ENCODE measurements at places on chromosomes 7 and 10. TPM values are rescaled to one million over a fixed set of nuclear protein-coding genes. Genes with fewer than 3 reads are reported as not detected.

Gene GRID2IP
- total RNA-seq: 0.07 TPM

Gene CARD11
- total RNA-seq: 6.6 TPM

Gene GIMAP8
- total RNA-seq: not detected

Gene PIP
- not detected for total RNA-seq

Gene ADCYAP1R1
- total RNA-seq: 0.14 TPM

Gene CABCOCO1
- total RNA-seq: 0.23 TPM

Gene ABCA13
- total RNA-seq: 0.34 TPM

Gene ANXA8L1
- 0.59 TPM for total RNA-seq

Gene PTF1A
- not detected for total RNA-seq

DNA sequence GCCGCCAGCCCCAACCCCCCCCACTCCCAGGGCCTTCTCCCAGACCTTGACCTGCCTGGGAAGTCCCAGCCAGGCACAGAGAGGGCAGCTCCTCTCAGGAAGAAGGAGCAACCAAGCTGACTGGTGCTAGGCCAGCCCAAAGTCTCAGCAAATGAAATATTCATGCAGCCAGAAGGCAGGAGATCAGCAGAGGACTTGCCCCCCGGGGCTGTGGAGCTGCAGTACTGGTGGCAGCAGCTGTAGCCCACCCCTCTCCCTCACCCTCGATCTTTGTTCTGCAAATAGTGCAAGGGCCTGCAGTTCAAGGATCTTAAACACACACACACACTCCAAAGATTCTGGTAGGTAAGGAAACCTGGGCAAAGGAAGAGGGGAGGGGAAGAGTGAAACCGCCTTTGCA is 3.5 kb upstream of the SRRM3 start:
- no peak overlapping the region for H3K4me3 ChIP-seq
- no peaks in the 10 kb centered on the region for H3K27me3 ChIP-seq
- H3K36me3 ChIP-seq: no peaks in the 10 kb centered on the region
- no peaks in the 10 kb centered on the region for H3K4me1 ChIP-seq

DNA sequence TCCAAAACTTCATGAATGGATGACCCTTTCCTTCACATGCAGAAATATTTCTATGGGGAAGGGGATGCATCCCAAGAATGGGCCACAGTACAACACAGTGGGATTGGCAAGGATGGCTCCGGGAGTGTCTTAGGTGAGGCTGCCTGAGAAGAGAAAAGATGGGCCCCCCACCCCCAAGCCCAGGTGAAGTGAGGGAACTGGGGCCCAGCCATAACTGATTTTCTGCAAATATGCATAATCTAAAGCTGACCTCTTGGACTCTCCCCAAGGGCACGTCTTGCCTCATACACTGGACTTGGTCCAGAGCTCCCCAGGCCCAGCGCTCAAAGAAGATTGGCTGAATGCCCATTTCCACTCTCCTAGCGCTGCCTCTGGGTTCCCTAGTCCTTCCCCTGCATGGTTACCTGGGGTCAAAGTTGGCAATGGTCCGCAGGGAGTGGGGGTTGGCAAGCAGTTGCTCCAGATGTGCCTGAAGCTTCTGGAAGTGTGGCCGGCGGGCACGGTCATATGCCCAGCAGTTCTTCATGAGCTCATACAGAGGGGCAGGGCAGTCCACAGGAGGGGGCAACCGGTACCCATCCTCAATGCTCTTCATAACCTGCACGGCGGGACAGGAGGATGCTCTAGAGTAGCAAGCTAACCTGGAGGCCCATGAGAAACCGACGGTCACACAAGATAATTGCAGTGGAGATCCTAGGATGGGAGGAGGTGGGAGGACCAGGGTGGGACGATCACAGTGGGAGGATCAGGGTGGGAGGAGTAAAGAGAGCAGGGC is 12.3 kb downstream of the ZYX start:
- peaks cover 29% of the 10 kb centered on the region for H3K36me3 ChIP-seq
- no peak for DNase-seq
- H3K27ac ChIP-seq: no peak overlapping the region
- no peak overlapping the region for H3K4me3 ChIP-seq
- no peaks in the 10 kb centered on the region for H3K27me3 ChIP-seq

- H3K36me3 ChIP-seq: no peaks in the 10 kb centered on the region
- no peak overlapping the region for H3K27ac ChIP-seq
- H3K4me3 ChIP-seq: no peak overlapping the region
- H3K4me1 ChIP-seq: no peaks in the 10 kb centered on the region
- no peak for DNase-seq
- no peaks in the 10 kb centered on the region for H3K27me3 ChIP-seq
Measured at GRCh38 chr7:155593461-155594162, 47.3 kb upstream of the CNPY1 start.

GRCh38 chr7:36613031-36613614 is 111.2 kb downstream of the AOAH start:
- H3K27me3 ChIP-seq: no peaks in the 10 kb centered on the region
- H3K27ac ChIP-seq: no peak overlapping the region
- DNase-seq: no peak

GRCh38 chr7:112566442-112567324 is 85.9 kb downstream of the LSMEM1 start:
- DNase-seq: no peak
- H3K27ac ChIP-seq: no peak overlapping the region
- no peaks in the 10 kb centered on the region for H3K27me3 ChIP-seq
- no peaks in the 10 kb centered on the region for H3K36me3 ChIP-seq

GRCh38 chr7:20624666-20625385 is 9.4 kb downstream of the ABCB5 start:
- no peaks in the 10 kb centered on the region for H3K4me1 ChIP-seq
- H3K4me3 ChIP-seq: no peak overlapping the region
- no peak for DNase-seq
- H3K36me3 ChIP-seq: no peaks in the 10 kb centered on the region
- H3K27me3 ChIP-seq: no peaks in the 10 kb centered on the region

DNA sequence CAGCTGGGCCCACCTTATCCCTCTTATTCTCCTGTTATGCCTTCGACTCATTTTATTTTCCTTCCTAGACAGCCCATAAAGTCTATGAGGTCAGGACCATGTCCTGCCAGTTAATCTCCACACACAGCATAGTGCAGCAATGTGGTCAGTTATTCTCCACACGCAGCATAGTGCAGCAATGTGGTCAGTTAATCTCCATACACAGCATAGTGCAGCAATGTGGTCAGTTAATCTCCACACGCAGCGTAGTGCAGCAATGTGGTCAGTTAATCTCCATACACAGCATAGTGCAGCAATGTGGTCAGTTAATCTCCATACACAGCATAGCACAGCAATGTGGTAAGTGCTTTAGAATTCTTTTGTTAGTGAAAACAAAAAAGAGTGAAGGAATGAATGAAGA is 77.8 kb downstream of the TEX36 start:
- H3K36me3 ChIP-seq: no peaks in the 10 kb centered on the region
- no peaks in the 10 kb centered on the region for H3K27me3 ChIP-seq
- H3K27ac ChIP-seq: no peak overlapping the region
- DNase-seq: peak; percentile 46
- no peak overlapping the region for H3K4me3 ChIP-seq

DNA sequence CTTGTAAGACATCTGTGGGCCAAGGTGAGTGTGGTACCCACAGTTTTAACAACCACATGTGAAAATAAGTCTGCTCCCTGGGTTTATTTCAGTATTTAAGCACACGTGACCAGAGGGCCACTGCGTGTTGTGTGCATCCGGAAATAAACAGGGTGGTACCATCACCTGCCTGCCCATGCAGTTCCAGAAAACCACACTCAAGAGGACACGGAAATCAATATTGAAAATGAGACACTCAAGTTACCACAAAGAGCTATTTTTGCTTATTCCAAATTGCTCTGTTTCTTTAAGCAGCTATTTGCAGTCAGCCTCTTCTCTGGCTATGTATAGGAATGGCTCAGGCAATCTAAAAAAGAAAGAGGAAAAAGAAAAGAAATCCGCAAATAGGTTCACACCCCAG is 71.8 kb upstream of the LOXL4 start:
- peaks cover 15% of the 10 kb centered on the region for H3K4me1 ChIP-seq
- no peak overlapping the region for H3K4me3 ChIP-seq
- no peak overlapping the region for H3K27ac ChIP-seq
- H3K27me3 ChIP-seq: no peaks in the 10 kb centered on the region
- no peak for DNase-seq

DNA sequence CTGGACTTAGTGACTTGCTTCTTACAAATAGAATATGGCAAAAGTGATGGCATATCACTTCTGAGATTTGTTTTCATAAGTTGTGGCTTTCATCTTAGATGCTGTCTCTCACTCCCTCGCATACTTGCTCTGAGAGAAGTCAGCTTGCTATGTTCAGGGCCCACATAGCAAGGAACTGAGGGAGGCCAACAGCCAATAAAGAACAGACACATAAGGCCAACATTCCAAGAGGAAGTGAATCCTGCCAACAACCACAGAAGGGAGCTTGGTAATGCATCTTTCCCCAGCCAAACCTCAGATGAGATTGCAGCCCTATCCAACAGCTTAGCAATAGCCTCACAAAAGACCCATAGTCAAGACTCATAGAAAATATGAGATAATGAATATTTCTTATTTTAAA is 39.2 kb upstream of the DMTF1 start:
- H3K27me3 ChIP-seq: no peaks in the 10 kb centered on the region
- no peaks in the 10 kb centered on the region for H3K4me1 ChIP-seq
- H3K27ac ChIP-seq: no peak overlapping the region
- peak; percentile 73 for DNase-seq
- no peaks in the 10 kb centered on the region for H3K36me3 ChIP-seq

DNA sequence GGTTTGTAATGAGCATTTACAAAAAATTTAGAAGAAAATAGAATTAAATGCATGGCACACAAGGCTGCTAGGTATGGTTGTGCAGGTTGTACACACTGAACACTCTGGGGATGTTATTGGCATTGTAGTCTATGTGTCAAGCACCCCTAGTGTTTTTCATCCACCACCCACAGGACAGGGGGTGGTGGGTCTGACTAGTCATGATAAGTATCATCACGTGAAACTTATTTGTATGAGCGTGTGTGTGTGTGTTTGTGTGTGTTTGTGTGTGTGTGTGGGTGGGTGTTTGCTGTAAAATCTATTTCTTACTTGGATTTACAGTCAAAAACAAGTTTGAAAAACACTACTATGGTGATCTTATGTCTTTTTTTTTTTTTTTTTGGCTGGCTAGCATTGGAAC is 66.5 kb downstream of the MAP3K8 start:
- H3K27me3 ChIP-seq: peaks cover 9% of the 10 kb centered on the region
- DNase-seq: no peak
- no peaks in the 10 kb centered on the region for H3K36me3 ChIP-seq
- H3K27ac ChIP-seq: no peak overlapping the region
- H3K4me1 ChIP-seq: no peaks in the 10 kb centered on the region
- no peak overlapping the region for H3K4me3 ChIP-seq

DNA sequence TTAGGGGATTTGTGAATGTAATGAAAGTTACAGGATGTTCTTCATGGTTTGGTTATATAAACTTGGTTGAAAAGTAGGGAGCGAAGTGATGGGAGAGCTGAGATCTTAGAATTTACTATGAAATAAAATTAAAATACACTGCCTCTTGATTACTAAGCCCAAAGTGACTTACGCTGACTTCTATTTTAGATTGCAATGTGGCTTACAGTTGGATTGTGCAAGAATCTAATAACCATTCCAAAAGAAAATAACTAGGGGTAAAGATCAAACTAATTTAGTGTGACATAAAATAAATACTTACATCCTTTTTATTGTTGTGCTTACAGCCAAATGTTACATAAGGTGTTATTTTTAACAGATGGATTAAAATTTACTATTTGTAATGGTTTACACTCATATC is 15.3 kb downstream of the WNT16 start:
- no peaks in the 10 kb centered on the region for H3K27me3 ChIP-seq
- H3K4me3 ChIP-seq: no peak overlapping the region
- no peaks in the 10 kb centered on the region for H3K4me1 ChIP-seq
- no peak for DNase-seq
- H3K27ac ChIP-seq: no peak overlapping the region

DNA sequence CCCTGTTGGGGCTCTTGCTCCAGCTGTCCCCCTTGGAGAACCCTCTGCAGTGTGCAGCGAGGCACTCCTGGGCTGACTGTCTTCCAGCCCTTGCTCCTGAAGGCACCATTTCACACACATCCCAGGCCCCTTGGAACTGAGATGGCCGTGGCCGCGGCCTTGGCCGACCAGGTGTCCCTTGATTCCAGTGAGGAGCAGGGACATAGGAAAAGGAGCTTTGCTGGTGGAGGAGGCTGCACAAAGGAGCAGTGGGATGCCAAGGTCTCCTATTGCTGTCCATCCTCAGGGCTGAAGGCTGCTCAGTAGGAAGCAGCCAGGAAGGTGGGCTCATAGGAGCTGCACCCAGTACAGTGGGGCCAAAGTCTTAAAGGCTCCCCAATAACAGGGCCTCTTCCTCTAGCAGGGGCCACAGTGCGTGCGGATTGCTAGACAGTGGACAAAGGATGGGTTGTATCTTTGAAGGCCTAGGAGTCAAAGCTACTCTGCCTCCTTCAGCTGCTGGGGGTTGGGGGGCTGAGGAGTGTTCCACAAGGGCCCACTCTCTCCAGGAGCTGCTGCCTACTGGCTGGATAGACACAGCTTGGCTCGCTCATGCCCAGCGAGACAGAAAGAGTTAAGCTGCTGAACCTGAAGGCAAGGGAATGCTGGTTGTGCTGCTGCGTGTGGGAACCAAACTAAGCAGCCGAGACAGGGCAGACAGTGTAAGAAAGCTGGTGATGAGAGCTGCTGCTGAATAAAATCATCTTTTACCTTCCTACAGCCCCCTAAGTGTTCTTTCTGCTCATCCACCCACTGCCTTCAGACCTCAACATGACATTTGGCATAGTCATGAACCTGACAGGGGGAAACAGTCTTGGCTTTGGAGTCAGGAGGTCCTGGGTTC is 891.9 kb upstream of the ZNF722 start:
- no peak overlapping the region for H3K4me3 ChIP-seq
- no peak overlapping the region for H3K27ac ChIP-seq
- no peak for DNase-seq
- H3K27me3 ChIP-seq: no peaks in the 10 kb centered on the region
- H3K4me1 ChIP-seq: no peaks in the 10 kb centered on the region

- no peaks in the 10 kb centered on the region for H3K36me3 ChIP-seq
- H3K27ac ChIP-seq: no peak overlapping the region
- no peaks in the 10 kb centered on the region for H3K27me3 ChIP-seq
- no peaks in the 10 kb centered on the region for H3K4me1 ChIP-seq
Measured at GRCh38 chr7:116970238-116970910, 17.1 kb downstream of the ST7 start.

DNA sequence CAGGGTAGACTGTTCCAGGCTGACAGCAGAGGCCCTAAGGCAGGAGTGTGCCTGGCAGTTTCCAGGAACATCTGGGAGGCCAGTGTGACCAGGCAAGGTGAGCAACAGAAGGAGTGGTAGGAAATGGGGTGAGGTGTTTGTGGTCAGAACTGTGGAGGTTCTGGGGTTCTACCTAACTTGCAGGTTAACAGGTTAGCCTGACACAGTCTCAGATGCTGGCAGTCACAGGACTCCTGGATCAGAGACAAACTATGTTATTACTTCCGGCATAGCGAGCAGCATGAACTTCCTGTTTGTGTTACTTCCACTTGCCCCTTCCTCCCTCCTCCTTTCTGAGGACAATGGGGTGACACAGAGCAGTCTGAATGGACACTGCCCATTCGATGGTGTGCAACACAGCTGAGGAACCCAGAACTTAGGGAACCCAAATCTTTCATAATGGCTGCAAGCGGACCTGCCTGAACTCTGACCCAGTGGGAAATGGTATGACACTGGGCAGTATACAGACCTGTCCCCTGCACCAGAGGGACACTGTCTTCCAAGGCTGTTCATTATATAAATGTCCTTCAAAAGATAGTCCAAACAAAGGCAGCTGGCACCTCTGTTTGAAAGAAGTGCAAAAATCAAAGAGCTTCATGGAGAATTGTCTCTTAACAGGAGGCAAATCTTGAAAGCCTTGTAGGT is 3.9 kb upstream of the SAR1A start:
- H3K4me1 ChIP-seq: no peaks in the 10 kb centered on the region
- no peaks in the 10 kb centered on the region for H3K36me3 ChIP-seq
- no peak for DNase-seq
- H3K27me3 ChIP-seq: no peaks in the 10 kb centered on the region
- H3K4me3 ChIP-seq: no peak overlapping the region

GRCh38 chr10:117499248-117500105 is 43.1 kb upstream of the EMX2 start:
- no peaks in the 10 kb centered on the region for H3K27me3 ChIP-seq
- H3K4me3 ChIP-seq: no peak overlapping the region
- no peak for DNase-seq

All from astrocyte (in vitro differentiated cells and primary cell).